ENCODE measurements at places on chromosomes 16 and 17. TPM values are rescaled to one million over a fixed set of nuclear protein-coding genes. Genes with fewer than 3 reads are reported as not detected.
A peak's percentile ranks its signal among the peaks of the same experiment; 100 is the strongest.

The FLYWCH2 gene
- total RNA-seq, result 29.0 TPM

The FBXW10B gene
- 1.4 TPM for total RNA-seq

GRCh38 chr16:68798398-68798797, 44.9 kb upstream of the TANGO6 start:
- H3K4me1 ChIP-seq, result peaks cover under 1% of the 10 kb centered on the region
- DNase-seq, result no peak
- H3K36me3 ChIP-seq, result no peaks in the 10 kb centered on the region
- no peaks in the 10 kb centered on the region for H3K27me3 ChIP-seq
- H3K27ac ChIP-seq, result no peak overlapping the region

DNA sequence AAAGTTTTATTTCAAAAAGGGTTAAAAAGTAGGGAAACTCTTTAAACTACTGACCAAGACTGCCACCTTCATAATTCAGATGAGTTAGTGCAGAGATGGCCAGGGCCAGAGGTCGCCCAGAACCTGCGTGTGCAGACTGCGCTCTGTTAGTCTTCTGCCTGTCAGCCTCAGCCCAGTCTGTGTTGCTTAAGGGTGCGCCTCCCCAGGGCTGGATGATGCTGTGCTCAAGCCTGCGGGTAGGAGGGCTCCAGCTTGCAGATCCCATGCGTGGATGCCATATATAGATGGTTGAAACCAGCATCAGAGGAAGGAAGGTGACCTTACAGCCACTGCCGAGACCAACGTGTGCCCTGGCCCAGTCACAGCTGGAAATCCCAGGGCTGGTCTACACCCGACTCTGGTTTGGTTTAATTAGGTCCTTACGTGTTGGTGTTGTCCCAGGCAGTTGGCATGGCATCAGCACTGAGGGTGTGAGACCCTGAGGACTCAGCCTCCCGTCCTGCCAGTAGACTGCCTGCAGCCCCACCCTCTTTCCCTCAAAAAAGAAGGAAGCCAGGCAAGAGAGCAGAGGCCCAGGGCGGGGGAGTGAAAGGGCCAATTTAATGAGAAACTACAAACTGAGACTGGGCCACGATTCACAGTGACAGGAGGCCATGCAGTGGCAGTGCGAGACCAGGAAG, 27.7 kb downstream of the CDIP1 start:
- no peak for DNase-seq
- H3K4me3 ChIP-seq, result no peak overlapping the region
- peaks cover 42% of the 10 kb centered on the region for H3K4me1 ChIP-seq
- H3K27me3 ChIP-seq, result no peaks in the 10 kb centered on the region
- H3K27ac ChIP-seq, result peak overlapping the region; percentile 30

GRCh38 chr17:37813751-37814150, 68.9 kb upstream of the HNF1B start:
- no peaks in the 10 kb centered on the region for H3K36me3 ChIP-seq
- H3K27ac ChIP-seq, result no peak overlapping the region
- peaks cover 10% of the 10 kb centered on the region for H3K27me3 ChIP-seq
- H3K4me1 ChIP-seq, result no peaks in the 10 kb centered on the region
- no peak for DNase-seq
- no peak overlapping the region for H3K4me3 ChIP-seq

Measured in upper lobe of right lung (tissue), 1 donor.